ENCODE measurements at places on chromosomes 5 and 9. TPM values are rescaled to one million over a fixed set of nuclear protein-coding genes. Genes with fewer than 3 reads are reported as not detected.

The COL15A1 gene
- 2.4 TPM for total RNA-seq

The ISL1 gene
- not detected for total RNA-seq

The FAM200C gene
- total RNA-seq: 2.7 TPM

The GZMA gene
- total RNA-seq: not detected

The BTNL3 gene
- total RNA-seq: not detected

The SPAG8 gene
- total RNA-seq: 2.4 TPM

The CHSY3 gene
- total RNA-seq: 2.4 TPM

The TRIM7 gene
- 7.6 TPM for total RNA-seq

The MEIKIN gene
- not detected for total RNA-seq

The PPP2R2B gene
- total RNA-seq: under 0.01 TPM

The TMEM215 gene
- total RNA-seq: not detected

The FEM1C gene
- 10.4 TPM for total RNA-seq

The NPR3 gene
- 19.9 TPM for total RNA-seq

The PPP3R2 gene
- not detected for total RNA-seq

The INSYN2B gene
- 5.2 TPM for total RNA-seq

The GPR21 gene
- not detected for total RNA-seq

The SHISAL2B gene
- not detected for total RNA-seq

All from bronchus fibroblast of lung (primary cell).